ENCODE measurements at places on chromosomes 2 and 18.

- no peak for DNase-seq
These were observed 107.4 kb downstream of the MYCN start for GRCh38 chr2:16047701-16048100.

DNA sequence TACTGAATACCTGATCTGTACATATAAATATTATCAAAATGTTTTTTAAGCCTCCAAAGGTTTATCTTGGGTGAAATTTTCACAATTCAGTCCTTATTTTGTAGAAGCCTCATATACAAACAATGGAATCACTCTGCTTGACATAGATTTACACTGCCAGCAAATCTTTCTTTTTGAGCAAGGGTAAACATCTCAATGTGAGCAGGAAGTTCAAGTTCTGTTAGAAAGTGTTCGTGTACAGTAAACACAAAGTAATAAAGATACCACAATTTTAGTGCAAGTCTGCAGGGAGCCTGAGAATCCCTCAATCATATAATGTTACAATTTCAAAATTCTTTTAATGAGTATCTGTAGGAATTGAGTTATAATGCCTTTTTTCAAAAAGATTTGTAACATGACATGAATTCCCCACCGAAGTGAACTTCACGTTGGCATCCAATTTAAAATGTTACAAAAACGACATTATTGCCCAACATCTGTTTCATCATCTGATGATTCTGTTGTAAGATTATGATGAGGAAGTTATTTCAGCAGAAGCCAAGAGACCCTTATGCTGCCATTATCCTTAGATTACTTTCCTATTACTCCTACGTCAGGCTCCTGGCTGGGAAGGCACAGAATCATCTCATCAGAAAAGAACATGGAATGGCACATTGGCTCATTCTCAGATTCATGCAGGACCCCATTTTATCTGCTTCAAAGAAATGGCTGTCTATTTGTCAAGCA is 283.9 kb upstream of the ACVR2A start:
- no peak for DNase-seq

DNA sequence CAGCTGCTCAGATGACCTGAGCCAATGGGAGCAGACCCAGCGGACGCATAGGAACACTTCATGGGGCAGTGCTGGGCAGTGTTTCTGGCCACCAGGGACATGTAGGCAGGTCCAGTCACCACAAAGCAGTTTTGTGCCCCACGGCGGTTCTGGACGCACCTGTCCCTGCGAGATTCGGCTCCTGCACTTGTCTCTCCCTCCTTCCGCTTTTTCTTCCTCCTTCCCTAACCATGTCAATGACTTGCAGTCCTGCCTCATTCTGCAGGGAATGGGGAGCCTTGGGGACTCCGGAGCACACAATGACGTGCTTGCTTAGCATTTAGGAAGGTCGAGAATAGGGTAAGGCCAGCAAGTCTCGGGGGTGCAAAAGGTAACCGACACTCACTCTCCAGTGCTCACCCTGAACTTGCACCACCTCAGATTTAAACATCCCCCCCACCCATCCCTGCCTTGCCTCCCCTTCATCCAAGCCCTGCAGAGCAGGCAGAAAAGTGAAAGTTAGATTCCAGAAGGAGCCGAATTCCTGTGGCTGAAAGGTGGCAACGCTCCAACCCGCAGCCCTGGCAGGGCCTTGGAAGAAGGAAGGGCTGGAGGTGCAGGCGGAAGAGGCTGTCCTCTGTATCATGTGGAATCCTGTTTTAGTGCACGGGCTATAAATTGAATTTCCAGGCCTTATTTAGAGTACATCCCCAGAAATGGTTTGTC is 40.5 kb upstream of the ATG16L1 start:
- no peak for DNase-seq

DNA sequence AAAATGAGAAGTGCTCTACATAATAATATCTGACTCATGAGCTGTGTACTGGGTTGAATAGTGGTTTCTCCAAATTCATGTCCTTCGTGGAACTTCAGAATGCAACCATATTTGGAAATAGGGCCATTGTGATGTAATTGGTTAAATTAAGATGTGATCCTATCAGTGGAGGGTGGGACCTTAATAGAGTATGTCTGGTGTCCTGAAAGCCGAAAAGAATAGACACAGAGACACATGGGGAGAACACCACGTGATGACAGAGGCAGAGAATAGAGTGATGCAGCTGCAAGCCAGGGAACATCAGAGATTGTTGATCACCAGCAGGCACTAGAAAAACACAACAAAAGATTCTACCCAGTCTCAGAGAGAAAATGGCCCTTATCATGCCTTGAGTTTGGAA is 310.1 kb downstream of the EXOC6B start:
- DNase-seq, result no peak

DNA sequence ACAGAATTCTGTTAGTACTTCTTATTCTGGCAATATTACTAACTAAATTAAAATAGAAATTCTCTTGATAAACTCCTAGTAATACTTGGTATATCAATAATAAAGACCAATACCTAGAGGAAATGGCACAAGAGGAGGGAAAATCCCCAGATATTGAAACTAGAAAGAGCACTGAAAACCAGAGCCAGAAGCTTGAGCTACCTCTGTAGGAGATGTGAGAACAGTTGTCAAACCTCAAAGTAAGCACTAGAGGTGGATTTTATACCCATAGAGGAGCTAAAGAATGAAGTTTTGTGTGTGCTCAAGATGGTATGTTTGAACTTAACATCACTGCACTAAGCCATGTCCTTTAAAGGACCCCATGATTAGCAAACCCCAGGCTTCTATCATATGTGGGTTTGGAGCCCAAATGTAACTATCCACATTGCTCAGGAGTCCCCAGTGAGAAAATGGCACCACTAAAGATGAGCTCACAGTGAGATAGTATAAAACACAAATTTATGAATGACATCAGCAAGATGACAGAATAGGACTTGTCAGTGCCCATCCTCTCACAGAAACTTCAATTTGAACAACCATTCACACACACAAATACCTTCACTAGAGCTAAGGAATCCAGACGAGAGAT is 122.1 kb downstream of the PKP4 start:
- DNase-seq, result no peak

GRCh38 chr2:120749506-120750431 is 14.1 kb downstream of the GLI2 start:
- DNase-seq, result no peak

DNA sequence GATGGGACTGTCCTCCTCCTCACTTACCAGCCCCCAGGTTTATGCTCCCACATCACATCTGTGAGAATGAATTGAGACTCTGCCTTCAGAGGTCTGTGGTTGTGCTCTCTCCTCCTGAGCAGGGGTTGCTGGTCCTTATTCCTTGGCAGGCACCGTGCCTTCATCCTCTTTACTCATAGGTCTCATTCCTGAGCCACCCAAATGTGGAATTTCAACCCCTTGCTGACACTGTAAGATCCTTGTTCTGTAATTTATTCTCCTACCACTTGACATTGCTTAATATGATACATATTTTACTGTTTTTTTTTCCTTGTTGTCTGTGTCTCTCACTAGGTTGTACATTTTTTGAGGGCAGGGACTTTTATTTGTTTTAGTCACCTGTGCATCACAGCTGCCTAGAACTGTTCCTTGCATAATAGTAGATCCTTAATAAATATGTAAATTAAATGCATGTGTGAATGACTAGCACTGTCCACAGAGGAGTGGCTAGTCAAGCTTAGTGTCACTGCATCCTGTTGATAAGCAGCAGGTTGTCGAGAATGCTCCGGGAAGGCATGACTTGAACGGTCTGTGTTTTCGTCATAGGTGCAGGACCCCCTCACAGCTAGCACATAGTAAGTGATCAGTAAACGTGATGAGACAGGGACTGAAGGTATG is 180.6 kb downstream of the ZNF407 start:
- no peak for DNase-seq

DNA sequence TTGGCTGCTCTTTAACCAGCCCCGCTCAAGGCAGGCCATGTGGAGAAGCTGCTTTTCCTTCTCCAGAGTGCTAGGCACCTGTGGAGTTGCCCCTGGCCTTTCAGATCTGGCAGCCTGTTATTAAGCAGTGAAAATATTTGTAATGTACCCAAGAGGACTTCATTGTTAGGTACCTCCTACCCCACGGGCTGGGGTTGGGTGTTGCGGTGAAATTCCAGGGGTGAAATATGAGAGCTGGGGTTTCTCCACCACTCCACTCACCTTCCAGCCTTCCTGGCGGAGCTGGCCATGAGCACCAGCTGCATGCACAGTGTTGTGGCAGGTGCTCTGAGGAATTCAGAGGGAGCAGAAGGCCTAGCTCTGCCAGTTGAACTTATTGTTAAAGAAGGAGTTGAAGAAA is 39.1 kb downstream of the NTSR2 start:
- DNase-seq, result no peak

GRCh38 chr2:120428748-120429147 is 82.8 kb downstream of the INHBB start:
- DNase-seq, result no peak

All from activated naive CD4-positive, alpha-beta T cell treated with Interleukin-2 at 50 U/mL for 16 hours (primary cell).